ENCODE measurements at places on chromosomes 6 and 20.

- no peak for DNase-seq
Measured at GRCh38 chr6:169534039-169534421, 167.8 kb downstream of the WDR27 start.

- DNase-seq, result no peak
Measured at GRCh38 chr6:14121936-14122344, 4.4 kb downstream of the CD83 start.

- DNase-seq, result no peak
Measured at GRCh38 chr20:23928788-23929187, 49.2 kb upstream of the CST5 start.

DNA sequence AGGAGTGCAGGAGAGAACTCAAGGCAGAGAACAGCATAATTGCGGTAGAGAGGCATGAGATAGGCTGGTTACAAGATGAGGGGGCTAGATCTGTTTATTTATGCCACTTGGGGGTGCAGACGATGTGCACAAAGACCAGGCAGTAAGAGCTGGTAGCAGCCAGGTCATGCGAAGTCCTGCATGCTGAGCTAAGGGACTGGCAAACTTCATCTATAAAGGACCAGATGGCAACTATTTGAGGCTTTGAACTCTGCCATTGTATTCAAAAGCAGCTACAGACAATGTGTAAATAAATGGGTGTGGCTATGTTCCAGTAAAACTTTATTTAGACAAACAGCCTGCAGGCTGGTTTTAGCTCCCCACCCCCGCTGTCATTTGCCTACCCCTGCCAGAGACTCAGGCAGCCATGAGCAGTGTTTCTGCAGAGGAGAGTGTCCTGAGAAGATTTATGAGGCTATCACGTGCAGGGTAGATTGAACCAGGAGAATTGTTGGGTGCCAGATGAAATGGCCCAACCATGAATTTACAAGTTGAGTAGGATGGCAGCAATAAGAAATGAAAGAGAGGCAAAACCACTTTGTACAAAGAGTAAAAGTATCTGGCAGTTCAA is 253.4 kb upstream of the MOCS1 start:
- no peak for DNase-seq

DNA sequence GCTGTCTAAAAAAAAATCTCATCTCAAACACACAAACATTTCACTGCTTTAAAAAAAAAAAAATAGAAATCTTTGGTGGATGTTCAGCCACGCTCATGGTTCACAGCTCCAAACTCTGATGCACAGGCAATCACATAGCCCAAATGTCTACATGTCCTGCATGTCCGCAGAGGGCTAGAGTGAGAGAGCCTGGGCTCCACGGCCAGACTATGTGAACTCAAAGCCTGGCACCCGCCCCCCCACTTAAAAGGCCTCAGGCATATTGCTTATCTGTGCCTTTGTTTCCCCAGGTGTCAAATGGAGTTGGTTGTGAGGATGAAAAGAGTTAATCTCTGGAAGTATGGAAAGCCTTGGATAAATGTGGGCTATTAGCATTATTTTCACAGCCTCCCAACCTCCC is 10.5 kb upstream of the PTGIS start:
- no peak for DNase-seq

GRCh38 chr6:135046912-135047311 is 7.7 kb downstream of the HBS1L start:
- no peak for DNase-seq

GRCh38 chr6:127282184-127282583 is 15.5 kb downstream of the RNF146 start:
- no peak for DNase-seq

DNA sequence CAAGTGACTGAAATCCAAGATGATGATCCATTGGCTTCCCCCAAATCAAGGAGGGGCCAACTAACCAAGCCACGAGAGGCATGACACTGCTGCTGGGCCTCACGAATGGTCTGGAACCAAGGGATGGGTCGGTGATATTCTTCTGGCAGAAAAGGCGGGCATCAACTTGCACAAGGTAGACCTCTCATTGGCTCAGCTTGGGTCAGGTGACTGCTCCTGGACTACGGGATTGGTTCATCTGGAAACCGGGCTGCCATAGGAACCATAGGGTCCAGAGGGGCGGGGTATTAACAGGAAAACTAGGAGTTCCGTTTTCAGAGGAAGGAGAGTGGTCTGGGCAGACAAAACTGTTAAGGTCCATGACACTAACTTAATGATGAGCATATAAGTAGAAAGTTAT is 100.9 kb downstream of the TFAP2C start:
- no peak for DNase-seq

GRCh38 chr6:43897571-43898302 is 127.7 kb downstream of the VEGFA start:
- no peak for DNase-seq

DNA sequence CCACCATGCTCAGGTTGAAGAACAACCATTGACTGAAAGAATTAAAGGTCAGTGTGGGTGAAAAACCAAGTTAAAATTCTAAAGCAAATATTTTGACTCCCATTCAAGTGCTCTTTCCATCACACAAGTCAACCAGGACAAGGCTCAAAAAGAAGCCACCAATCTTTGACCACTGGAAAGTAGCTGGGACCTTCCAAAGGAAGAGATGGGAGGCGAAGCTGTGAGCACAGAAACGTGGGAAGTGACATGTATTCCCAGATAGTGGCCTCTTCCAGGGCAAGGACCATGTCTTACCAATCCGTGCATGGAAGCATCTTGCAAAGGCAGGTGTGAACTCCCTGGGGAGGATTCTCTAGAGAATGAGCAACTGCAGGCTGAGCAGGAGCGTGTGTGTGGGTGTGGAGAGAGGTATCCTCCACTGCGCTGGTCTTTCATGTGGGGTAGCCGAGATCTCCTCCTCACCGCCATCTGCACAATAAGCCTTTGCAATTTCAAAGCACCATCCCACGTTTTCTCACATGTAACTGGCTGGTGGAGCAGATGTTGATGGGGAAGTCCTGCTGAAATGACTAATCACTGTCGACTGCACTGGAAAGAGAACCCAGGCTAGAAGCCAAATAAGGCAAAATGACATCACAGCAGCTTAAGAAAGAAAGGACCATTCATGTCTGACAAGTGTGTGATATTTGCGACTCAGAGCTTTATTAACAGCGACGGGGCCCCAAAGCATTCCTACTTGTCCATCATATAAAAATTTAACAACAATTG is 189.4 kb upstream of the RREB1 start:
- DNase-seq, result peak; percentile 53

DNA sequence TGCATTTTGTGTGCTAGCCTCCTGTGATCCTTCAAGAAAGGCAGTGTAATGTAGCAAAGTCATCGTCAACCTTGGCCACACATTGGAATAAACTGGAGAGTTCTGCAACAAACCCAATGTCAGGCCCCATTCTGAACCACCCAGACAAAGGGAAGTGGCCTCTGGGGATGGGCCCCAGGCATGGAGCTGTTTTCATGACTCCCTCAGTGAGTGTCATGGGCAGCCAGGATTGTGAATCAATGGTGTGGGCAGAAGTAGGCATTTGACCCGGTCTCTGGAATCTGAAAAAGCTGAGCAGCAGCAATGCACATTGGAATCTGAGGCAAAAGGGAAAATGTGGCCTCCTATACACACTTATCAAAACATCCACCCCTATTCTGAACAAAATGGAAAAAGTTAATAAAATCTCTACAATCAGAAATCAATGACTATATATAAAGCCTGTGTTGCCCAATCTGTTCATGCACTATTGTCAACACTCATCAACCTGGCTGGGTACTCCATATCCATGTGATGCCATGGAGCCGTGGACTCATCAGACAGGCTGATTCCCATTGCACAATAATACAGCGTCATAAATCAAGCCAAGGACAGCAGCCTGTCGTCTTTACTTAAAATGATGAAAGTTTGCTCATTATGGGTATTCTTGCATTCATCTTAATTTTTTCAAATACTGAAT is 134.9 kb upstream of the STMND1 start:
- no peak for DNase-seq

GRCh38 chr6:117549611-117550010 is 52.7 kb downstream of the GOPC start:
- no peak for DNase-seq

DNA sequence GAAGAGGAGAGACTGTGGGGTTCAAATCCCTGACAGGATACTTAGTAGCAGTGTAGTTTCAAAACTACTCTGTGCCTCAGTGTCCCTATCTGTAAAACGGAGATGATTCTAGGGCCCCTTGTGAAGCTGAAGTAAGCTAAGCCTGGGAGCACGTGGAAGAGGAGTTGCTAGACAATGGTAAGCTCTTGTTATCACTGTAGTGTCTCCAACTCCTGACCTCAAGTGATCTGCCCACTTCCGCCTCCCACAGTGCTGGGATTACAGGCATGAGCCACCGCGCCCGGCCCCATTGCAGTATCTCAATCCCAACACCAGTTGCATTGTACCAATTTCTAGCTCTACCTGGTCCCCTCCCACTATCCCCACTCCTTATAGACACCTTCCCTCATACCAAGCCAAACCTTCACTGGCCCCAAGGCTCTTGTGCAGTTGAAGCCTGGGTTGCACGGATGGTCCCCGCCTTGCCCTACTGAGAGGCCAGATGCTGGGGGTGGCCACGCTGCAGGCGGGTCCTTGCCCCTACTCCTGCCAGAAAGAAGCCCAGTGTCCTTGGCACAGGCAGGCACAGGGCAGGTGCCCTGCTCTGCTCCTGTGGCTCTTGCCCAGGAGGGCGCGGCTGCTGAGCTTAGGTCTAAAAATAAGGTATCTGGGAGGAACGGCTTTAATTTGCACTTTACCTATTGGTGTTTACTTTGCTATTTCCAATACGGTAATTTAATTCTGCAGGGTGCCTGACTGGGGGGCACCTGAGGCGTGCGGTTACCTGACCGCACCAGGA is 118.1 kb downstream of the VEGFA start:
- no peak for DNase-seq

- no peak for DNase-seq
Measured at GRCh38 chr6:34508425-34508824, 42.5 kb downstream of the PACSIN1 start.

DNA sequence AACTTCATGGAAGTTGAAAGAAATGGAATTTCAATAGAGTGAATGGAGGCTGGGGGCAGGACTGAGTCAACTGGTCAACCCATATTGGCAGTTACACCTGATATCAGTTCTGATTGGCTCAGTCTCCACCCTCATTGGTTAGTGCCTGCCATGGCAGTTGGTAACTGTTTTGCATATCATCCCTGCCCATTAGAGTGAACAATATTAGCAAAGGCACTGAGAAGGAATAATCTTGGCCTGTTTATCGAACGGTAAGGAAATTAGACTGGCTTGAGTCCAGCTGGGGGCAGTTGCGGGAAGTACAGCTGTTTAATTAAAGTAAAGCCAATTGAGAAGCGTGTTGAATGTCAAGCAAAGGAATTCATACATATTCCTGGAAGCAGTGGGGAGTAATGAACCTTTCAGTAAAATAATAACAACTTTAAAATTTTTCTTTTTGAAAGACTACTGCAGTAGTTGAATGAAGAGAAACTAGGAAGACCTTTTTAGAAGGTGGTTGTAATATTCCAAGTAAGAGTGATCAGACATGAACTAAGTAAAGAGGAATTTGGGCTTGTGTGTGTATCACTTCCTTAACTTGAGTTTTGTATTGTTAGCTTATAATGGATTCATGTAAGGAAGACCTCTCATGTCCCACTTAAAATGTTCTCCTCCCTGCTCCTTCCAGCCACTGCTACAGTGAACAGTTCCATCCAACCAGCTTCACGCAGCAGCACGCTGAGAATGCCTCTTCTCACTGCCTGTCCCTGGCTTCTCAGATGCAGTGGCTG is 17.2 kb upstream of the FAM50B start:
- DNase-seq, result no peak

- no peak for DNase-seq
Measured at GRCh38 chr20:44015733-44016103, 101.1 kb downstream of the TOX2 start.

- no peak for DNase-seq
Measured at GRCh38 chr20:3101737-3102574, 17.4 kb upstream of the AVP start.

DNA sequence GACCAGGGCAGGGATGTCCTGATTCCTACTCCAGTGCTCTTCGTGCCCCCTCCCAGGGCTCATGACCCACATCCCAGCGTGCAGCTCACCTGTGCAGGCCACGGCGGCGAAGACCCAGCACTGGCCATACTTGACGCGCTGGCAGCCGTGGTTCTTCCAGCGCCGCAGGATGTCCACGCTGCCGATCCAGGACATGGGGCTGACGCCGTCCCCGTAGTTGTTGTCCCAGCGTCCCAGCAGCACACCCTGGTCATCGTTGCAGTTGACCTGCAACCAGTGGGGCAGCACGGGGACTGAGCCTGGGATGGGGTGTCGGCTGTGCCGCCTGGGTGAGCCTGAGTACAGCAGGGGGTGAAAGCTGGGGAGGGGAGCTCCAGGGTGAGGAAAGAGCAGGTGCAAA is 18.4 kb downstream of the TGM2 start:
- DNase-seq, result no peak

DNA sequence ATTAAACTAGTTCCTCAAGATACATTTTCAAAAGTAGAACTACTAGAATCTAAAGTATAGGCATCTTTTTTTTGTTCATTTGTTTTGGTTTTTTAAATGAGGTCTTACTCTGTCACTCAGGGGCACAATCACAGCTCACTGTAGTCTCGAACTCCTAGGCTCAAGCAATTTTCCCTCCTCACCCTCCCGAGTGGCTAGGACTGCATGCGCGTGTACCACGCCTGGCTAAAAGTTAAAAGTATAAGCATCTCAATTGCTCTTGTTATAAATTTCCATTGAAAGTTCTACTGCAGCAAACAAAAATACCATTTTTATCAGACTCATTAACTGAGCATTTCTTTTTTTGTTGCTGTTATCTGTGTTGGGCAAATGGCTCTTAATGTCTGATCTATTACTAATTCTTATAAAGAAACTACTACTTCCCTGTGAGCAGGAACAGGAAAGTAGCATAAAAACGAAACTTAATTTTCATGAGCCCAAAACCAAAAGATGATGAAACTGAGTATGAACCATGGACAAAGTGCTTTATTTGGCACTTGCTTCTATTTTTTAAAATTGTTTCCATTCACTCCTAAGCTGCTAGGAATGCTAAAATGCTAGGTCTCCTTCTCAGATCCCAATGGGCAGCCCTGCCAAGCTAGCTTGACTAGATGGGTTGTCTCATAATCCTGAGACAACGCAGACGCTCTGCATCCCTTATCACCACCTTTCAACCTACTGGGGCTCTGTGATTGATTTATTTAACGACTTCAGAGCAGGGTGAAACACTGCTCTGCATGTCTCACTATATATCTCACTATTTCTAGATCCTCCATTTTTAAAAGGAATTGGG is 36.9 kb downstream of the TRPC4AP start:
- DNase-seq, result peak; percentile 79

DNA sequence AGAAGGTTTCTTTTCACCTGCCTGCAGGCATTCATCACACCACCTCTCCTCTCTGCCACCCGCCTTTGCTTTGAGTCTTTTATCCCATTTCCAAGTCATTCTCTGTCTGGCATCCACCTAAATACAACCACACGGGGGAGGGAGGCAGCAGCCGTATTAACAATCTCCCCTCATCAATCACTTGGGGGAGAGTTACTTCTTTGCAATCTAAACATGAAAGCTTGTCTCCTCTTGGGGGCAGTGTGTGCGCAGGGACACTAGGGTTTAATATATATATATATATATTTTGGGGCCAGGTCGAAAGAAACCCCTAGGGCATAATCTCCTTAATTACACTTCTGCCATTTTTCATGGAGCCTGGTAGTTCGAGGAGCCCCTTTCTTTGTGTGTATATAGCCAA is 214.5 kb downstream of the TSHZ2 start:
- DNase-seq, result no peak
